ENCODE measurements at places on chromosomes 16 and 17. TPM values are rescaled to one million over a fixed set of nuclear protein-coding genes. Genes with fewer than 3 reads are reported as not detected.

Gene NEUROD2
- total RNA-seq: not detected

Gene MYLK3
- total RNA-seq: 13.6 TPM

Gene C1QTNF1
- 6.8 TPM for total RNA-seq

Gene WSCD1
- 33.4 TPM for total RNA-seq

Gene ECI1
- 42.3 TPM for total RNA-seq

Gene TBC1D3C
- not detected for total RNA-seq

Gene MYL4
- 610 TPM for total RNA-seq

Gene CD300E
- 0.52 TPM for total RNA-seq

Gene TNS4
- not detected for total RNA-seq

Measured in skeletal muscle tissue (tissue), 5 donors.